ENCODE measurements at places on chromosomes 11 and 22.

- no peak for DNase-seq
Measured at GRCh38 chr11:69429716-69430491, 51.6 kb upstream of the LINC01488 start.

- DNase-seq: no peak
Measured at GRCh38 chr11:71537537-71537936, 288 bp upstream of the KRTAP5-8 start.

- no peak for DNase-seq
Measured at GRCh38 chr11:117458275-117459122, 130.8 kb downstream of the CEP164 start.

- no peak for DNase-seq
Measured at GRCh38 chr22:39729141-39729934, 158.8 kb downstream of the CACNA1I start.

DNA sequence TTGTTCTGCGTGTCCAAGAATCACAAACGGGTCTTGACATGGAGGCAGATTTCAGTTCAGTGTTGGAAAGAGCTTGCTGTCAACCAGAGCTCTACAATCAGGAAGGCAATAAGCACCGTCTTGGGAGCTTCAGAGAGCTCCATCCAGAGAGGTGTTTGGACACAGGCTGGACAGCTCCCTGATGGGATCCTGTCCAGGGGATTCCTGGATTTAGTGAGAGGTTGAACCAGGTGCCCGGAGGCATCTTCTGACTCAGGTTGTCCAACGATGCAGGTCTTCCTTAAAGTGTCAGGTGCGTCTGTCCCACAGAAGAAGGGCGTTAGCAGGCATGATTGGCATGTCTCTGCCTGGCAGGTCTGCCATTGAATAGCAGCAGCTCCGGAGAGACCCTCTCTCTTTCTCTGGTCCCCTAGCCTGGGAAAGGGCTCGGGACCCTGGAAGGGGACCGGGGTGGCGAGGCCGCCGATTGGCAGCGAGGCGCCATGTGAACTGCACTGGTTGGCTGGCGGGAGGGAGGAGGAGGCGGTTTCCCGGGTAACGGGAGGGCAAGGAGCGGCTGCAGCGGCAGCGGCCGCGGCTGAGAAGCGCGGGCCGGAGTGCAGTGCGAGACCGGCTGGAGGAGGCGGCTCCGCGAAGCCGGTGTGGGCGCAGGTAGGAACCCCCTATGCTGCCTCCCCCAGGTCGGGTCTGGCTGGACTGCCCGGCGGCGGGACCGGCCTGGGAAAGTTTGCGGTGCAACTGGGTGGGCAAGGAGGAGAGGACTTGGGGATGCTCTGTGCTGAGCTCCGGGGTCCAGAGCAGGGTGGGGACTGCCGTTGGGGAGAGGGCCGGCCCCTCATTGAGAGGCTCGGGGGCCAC is 104.1 kb upstream of the E2F8 start:
- peak; percentile 45 for DNase-seq

DNA sequence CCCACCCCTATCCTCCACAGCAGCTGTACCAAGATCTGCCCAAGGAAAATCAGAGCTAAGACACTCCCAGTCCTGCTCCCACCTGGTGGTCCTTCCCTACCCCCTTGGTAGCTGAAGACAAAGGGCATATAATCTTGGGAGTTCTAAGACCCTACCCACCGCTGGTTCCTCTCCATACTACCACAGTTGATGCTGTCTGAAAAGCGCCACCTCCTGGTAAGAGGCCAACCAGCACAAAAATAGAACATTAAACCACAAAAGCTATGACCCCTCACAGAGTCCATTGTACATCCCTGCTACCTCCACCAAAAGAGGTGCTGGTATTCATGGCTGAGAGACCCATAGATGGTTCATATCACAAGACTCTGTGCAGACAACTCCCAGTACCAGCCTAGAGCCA is 161.5 kb upstream of the ARHGAP42 start:
- DNase-seq: no peak

DNA sequence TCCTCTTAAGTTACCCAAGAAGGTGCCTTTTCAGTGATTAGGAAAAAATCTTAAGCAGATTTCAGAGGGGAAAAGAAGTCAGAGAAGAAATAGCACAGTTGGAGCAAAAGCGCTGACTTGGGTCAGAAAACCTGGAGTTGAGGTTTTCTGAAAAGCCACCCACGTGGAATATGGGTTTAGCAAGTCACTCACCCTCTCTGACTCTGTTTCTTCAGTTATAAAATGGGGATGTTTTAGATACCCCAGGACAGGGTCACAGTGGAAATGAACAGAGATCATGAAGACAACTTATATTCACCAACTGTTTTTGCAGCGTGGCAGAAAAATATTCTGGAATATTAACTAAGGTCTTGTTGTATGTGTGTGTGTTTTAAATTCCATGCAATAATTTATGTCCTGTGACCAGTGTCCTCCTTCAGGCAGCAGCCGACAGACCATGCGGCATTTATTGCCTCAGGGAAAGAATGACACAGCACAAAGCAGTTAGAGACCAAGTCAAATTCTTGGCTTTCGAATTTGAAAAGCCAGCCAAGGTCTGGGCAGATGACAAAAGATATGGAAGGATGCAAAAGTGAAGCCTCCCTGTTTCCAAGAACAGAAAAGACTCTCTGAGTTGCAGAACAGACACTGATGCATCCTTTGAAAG is 119.9 kb downstream of the MIAT start:
- DNase-seq: no peak

- no peak for DNase-seq
Measured at GRCh38 chr11:105937738-105938137, 84.3 kb downstream of the MSANTD4 start.

DNA sequence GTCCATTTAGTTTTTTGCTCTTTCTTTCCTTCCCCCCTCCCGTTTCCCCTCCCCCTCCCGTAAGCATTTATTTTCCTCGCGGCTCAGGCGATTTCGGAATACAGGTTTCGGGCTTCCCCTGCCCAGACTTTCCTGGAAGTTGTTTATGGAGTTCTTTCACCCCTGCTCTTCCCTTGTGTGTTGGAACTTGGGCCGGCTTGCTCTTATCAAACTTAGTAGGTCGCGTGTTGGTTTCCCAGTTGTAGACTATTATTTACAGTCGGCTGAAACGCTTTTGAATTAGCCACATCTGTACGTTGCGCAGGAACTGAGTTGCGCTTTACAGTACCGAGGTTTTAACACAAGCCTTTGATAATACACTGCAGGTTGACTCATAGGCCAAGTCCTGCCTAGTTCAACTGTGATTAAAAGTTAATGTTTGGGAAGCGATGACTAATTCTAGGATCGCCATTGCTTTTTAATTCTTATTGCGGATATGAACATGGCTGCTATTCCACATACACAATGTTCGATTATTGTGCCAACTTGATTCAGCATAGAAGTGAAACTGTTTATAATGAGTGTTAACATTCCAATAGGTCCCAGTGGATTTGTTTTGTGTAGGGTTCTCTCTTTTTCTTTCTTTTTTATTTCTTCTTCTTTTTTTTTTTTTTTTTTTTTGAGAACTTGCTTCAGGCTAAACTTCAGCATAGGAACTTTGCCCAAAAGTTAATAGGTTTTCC is 1.7 kb downstream of the YAP1 start:
- DNase-seq: no peak

DNA sequence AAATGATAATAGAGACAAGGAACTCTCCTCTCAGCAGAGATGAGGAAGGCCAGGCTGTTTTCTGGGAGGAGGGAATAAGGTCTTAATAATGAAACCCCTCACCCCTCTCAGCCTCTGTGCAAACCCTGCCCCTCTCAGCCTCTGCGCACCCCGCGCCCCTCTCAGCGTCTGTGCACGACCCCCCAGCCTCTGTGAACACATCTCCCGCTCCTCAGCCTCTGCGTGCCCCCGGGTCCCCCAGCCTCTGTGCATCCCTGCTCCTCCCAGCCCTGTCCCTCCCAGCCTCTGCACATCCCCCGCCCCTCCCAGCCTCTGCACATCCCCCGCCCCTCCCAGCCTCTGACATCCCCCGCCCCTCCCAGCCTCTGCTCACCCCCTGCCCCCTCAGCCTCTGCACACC is 837.8 kb downstream of the TBC1D22A start:
- no peak for DNase-seq

DNA sequence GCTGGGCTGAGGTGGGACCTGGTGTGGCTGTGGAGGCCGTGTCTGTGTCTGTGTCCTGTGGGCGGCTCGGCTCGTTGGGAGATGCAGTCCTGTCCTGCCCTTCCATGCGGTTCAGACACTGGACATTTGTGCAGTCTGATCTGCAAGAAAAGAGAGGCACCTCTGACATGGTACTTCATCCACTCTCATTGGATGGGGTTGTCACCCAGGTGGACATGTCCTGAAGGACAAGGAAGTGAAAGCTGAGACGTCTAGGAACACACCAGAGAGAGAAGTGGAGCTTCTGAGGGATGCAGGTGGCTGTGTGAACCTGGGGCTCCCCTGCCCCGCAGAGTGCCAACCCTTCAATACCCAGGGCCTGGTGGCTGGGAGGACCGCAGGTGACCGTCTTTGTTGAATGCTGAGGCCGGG is 18.4 kb downstream of the TBX1 start:
- no peak for DNase-seq

DNA sequence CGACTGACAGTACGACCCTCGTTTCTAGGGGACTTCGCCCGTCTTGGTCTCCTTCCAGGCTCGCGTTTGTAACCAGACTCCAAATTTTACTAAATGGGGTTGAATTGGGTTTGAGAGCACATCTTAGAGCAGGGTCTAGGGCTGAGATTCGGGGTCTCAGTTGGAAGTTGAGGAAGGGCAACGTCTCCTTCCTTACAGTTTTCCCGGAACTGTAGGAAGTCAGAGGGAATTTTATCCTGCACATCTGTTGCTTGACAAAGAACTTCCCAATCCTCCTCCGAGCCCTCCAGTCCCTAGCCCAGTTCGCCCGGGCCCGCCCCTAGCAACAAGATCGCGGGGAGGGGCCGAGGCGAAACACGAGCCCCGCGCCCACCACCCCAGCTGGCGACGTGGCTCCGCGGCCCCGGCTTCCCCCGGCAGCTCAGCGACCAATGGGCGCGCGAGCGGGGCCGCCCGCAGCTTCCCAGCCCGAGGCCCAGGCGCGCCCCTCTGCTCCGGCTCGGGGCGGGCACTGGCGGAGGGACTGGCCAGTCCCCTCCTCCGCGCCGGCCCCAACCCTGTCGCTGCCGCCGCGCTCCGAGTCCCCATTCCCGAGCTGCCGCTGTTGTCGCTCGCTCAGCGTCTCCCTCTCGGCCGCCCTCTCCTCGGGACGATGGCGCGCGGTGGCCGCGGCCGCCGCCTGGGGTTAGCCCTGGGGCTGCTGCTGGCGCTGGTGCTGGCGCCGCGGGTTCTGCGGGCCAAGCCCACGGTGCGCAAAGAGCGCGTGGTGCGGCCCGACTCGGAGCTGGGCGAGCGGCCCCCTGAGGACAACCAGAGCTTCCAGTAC is at the start of gene RCN1:
Gene RCN1 (plus strand): TSS at position 530 of the 826 bp plus-strand sequence. CDS start 123 bp downstream, at position 653.
- DNase-seq: peak; percentile 31

GRCh38 chr11:115409116-115409670 is 95.0 kb downstream of the CADM1 start:
- DNase-seq: no peak

GRCh38 chr11:60204922-60205321 is 22.0 kb upstream of the MS4A6A start:
- no peak for DNase-seq

DNA sequence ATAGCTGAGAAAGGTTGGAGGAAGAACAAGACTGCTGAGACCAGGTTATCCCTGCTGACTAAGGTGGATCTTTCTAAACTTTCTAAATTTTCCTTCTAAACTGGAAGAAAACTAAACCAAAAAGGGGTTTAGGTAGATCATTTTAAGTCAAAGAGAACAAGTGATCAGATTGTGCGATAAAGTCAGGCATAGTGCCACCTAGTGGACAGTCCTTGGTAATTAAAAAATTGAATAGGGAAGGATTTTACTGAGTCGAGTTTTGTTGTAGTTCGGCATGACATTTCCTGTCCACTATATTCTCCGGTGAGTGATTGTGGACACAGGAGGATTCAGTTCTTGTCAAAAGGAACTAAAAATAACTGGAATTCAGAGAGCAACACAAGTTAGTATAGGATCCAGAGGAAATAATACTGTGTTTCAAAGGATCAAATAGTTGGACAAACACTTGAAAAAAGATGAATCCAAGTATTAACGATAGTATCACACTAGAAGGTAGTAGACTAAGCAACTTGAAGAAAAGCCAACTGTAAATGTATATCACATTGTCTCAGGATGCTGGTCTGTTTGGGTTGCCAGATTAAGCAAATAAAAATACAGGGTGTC is 1236.4 kb downstream of the FAM181B start:
- peak; percentile 15 for DNase-seq

DNA sequence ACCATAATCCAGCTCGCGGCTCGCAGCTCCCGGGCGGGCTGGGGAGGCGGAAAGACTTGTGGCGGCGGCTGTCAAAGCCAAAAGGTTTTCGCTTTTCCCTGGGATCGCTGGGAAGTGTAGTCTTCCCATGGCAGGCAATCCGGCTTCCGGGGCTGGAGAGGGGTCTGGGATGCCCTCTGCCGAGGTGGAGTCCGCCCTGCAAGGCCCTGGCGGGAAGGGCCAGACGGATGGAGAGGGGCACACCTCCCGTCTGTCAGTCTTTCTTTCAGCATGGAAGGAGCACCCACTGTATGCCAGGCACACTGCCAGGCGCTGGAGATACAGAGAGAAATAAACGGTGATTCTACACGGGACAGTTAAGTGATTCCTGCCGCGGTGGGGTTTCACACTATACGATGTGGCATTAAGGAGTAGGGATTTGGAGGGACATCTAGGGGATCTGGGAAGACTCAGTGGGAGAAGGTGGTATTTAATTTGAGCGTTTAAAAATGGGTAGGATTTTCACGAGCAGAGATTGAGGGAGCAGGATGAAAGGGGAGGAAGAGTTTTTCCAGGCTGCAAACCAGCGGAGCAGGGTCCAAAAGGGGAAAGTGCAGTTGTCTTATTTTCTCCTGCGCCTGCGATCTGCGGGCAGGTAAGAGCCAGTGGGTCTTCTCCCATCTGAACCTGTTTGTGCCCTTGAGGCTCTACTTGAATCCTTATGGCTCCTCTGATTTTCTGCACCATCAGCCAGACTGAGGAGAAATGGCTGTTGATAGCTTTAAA is at the start of gene BACE1:
Gene BACE1 (minus strand): TSS at position 60 of the 765 bp plus-strand sequence. CDS start 461 bp downstream, outside the sequence.
- no peak for DNase-seq

- peak; percentile 47 for DNase-seq
Measured at GRCh38 chr22:41478891-41479521, 10.1 kb downstream of the ACO2 start.

- DNase-seq: no peak
Measured at GRCh38 chr22:40535642-40536041, 100.9 kb downstream of the MRTFA start.

DNA sequence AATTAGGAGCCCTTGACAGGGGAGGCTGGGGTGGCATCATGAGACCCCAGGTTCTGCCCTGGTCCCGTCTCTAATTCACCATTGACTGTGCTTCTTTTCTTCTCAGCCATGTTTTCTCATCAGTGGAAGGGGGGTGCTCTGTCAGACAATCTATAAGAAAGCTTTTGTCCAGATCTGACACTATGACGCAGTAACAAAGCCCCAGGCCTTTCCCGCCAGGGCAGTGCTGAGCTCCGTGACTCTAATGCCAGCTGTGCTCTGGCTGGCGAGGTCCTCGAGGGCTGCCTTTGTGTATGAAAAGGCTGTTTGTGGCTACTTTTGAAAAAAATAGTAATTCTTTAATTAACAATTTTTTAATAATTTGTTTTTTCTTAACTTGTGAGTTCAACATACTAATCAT is 3.2 kb downstream of the CD6 start:
- no peak for DNase-seq

Measured in germinal center (tissue), 1 donor.